ENCODE measurements at places on chromosomes 12 and 14. TPM values are rescaled to one million over a fixed set of nuclear protein-coding genes. Genes with fewer than 3 reads are reported as not detected.

IFNG-AS1 gene
- total RNA-seq: not detected

APOF gene
- total RNA-seq: 0.11 TPM

IFI27L2 gene
- 35.5 TPM for total RNA-seq

TMEM63C gene
- 8.8 TPM for total RNA-seq

RNASE8 gene
- total RNA-seq: not detected

TMEM121 gene
- 0.81 TPM for total RNA-seq

ADGRD1 gene
- 0.80 TPM for total RNA-seq

ITGB7 gene
- 1.4 TPM for total RNA-seq

CDH24 gene
- 18.8 TPM for total RNA-seq

GRCh38 chr14:94058674-94059138 is 22.3 kb downstream of the DDX24 start:
- DNase-seq: no peak

GRCh38 chr12:130989391-130989790 is 35.7 kb downstream of the ADGRD1 start:
- no peak for DNase-seq

DNA sequence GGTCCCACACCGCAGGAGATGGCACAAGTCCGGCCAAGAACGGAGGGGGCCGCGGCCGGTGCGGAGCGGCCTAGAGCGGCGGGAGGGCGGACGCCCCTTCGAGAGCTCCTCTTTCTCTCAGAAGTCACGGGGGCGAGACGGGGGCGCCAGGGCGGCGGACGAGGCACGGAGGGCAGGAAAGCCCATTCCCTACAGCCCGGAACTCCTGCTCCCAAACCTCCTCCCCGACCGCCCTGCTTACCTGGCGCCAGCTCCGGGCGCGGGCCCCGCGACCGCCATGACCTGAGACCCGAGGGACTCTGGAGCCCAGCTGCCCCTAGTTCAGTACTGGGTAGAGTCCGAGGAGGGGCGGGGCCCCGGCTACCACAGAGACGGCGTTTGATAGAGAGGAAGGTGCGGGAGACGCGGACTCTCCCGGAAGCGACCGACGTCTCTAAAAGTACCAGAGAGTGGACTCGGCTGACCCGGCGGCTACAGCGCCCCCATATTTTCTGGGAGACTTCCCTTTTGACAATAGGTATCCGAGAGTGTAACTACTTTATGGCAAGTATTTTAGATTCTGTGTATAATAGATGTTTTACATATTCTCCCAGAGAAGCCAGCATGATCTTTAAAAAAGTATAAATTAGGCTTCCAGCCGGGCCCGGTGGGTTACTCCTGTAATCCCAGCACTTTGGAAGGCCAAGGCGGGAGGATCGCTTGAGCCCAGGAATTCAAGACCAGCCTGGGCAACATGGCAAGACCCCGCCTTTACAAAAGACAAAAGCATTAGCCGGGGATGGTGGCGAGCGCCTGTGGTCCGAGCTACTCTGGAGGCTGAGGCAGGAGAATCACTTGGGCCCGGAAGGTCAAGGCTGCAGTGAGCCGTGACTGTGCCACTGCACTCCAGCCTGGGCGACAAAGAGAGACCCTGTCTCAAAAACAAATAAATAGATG is at the start of gene ABCD4:
ABCD4 (minus strand) TSS at position 301 of the 936 bp plus-strand sequence; CDS start at position 279, 22 bp downstream.
- DNase-seq: peak; percentile 99

DNA sequence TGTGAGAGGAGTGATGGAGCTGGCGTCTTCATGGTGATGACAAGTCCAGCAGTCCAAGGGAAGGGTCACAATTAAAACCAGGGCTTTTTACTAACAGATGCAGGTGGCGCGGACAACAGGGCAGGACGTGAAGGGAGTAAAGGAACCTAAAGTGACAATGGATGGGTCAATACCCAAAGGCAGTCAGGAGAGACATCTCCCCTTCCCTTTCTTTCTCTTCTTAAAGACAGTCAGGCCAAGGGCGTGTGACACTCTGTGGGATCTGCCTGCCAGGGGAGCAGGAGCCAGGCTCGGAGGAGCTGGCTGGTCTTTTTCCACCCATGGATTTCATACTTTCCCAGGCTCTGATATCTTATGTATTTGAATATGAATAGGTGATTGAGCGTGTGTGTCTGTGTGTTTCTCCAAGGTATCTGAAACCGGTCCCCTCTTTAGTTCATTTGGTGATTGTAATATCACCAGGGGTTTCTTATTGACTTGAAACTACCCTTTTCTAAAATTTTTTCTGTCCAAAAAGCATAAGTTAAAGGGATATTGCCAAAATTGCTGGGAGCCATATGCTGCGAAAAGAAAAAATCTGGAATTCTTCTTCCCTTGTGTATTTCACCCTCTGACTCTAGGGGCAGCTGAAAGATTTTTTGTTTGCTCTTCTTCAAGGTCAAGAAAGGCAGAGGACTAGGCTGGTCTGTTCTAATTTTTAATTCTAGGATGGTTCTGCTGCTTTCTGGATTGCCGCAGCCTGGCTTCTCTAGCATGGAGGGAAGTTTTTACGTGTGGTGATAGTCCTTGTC is 61.8 kb downstream of the FBXL14 start:
- DNase-seq: no peak

GRCh38 chr12:7061138-7061537 is 620 bp downstream of the C1S start:
- DNase-seq: no peak

DNA sequence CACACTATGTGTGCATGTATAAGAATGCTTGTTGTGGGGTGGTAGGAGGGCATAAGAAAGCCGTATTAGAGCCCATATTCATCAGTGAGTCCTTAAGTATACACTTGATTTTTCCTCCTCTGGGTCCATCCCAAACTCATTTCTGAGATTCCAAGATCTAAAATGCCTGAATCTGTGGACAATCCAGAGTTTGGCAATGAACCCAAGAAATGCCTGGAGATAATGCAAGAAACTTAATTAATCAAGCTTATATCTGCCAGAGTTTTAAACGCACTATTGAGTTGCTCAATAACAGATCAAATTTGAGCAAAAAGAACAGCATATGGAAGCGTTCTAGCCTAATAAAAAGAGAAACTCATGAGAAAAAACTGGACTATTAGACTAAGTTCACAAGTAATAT is 143.4 kb upstream of the NAV3 start:
- no peak for DNase-seq

GRCh38 chr12:69417741-69418167 is 52.4 kb upstream of the FRS2 start:
- DNase-seq: no peak

GRCh38 chr14:86038387-86039042 is 508.6 kb downstream of the FLRT2 start:
- DNase-seq: peak; percentile 69

GRCh38 chr14:103782376-103782775 is 65.0 kb downstream of the PPP1R13B start:
- no peak for DNase-seq

DNA sequence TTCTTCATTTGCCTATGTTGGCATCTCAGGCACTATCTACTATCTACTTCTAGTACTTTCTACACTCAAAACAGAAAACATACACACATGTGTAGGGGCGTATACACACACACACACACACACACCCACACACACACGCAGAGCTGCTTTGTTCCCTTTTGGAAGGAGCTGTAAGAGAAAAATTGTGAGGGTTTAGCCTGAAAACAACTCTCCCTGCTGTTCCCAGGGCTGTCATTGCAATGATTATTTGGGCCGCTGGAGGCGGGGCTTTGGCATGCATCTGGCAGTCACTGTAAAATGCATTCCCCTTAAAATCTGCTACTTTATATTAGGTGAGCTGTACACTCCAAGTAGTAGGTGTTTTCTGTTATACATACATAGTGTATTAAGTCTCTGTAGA is 29.1 kb upstream of the SLC38A2 start:
- DNase-seq: no peak

DNA sequence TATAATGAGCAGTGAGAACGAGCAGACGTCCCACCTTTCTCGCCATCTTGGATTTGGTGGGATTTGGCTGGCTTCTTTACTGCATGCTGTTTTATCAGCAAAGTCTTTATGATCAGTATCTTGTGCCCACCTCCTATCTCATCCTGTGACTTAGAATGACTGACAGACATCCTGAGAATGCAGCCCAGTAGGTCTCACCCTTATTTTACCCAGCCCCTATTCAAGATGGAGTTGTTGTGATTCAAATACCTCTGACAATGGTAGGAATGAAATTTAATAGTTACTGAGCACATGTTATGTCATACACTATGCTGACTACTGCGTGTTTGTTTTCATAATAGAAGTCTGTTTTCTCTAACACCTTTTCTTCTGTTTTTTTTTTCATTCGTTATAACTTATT is 1.9 kb downstream of the TMTC3 start:
- DNase-seq: no peak

DNA sequence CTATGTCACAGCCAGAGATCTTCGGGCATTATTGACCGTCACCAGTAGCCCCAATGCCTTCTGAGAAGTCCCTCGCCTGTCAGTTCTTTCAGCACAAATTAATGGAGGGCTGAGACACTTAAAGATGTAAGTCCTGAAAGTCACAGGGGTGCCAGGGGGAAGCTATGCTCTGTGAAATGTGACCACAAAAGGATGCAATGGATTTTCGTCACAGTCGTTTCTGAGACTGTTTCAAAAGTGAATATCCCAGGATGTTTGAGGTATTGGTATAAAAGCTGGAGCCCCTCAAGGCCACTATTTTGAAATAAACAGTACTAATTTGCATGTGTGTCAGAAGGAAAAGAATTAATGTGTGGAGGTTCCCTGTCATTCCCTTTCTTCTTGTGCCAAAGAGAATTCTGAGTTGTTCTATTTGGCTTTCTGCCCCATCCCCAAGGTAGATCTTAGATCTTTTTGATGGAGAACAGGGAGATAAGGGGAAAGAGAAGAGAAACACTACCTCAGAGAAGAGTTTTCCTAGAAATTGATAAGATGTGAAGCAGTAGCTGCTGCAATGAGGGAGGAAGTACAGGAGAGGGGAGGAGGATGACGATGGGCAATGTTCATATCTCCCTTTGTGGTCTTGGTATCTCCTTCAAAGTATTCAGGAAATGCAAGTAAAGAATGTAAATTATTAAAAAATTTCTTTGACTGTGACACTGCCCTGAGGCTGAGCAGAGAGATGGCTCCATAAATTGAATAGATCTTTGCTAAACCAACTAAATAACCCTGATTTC is 101.8 kb upstream of the NAP1L1 start:
- DNase-seq: no peak

GRCh38 chr14:24277606-24278321 is 6.4 kb upstream of the RABGGTA start:
- DNase-seq: no peak

GRCh38 chr12:39124768-39125167 is 219.4 kb upstream of the CPNE8 start:
- DNase-seq: peak; percentile 19

DNA sequence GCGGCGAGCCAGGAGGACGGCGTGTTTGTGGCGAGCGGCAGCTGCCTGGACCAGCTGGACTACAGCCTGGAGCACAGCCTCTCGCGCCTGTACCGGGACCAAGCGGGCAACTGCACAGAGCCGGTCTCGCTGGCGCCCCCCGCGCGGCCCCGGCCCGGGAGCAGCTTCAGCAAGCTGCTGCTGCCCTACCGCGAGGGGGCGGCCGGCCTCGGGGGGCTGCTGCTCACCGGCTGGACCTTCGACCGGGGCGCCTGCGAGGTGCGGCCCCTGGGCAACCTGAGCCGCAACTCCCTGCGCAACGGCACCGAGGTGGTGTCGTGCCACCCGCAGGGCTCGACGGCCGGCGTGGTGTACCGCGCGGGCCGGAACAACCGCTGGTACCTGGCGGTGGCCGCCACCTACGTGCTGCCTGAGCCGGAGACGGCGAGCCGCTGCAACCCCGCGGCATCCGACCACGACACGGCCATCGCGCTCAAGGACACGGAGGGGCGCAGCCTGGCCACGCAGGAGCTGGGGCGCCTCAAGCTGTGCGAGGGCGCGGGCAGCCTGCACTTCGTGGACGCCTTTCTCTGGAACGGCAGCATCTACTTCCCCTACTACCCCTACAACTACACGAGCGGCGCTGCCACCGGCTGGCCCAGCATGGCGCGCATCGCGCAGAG is 873 bp downstream of the PLXNC1 start:
- DNase-seq: peak; percentile 75

DNA sequence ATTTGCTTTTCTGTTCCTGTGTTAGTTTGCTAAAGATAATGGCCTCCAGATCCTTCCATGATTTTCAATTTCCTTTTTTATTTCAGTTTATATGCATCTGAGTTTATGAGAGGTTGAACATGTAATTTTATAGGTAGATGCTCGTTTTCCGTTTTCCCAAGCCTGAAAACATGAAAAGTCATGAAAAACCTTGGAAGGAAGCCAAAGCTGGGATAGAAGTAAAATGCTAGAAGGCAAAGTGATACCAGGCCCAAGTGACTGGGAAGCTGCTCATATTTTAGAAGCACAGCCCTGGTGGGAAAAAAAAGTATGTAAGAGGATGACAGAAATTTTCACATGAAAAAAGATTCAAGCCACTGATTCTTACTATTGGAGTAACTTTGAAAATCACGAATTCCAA is 290.8 kb downstream of the PRKD1 start:
- DNase-seq: no peak

- DNase-seq: no peak
These were observed 33.0 kb downstream of the DBX2 start for GRCh38 chr12:45017916-45018315.
